ENCODE measurements at places on chromosomes 7 and 10.
A peak's percentile ranks its signal among the peaks of the same experiment; 100 is the strongest.

- DNase-seq: no peak
Measured at GRCh38 chr10:130049987-130050386, 60.6 kb downstream of the C10orf143 start.

DNA sequence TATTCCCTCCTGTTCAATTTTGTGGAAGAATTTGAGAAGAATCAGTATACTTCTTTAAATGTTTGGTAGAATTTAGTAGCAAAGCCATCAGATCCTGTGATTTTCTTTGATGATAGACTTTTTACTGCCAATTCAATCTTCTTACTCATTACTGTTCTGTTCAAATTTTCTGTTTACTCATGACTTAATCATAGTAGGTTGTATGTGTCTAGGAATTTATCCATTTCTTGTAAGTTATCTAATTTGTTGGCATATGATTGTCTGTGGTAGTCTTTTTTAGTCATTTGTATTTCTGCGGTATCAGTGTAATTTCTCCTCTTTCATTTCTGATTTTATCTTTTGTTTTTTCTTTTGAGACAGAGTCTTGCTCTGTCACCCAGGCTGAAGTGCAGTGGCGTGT is 87.4 kb downstream of the CCDC3 start:
- no peak for DNase-seq

GRCh38 chr10:42783181-42783549 is 570 bp downstream of the BMS1 start:
- DNase-seq: peak; percentile 72

- DNase-seq: peak; percentile 5
Measured at GRCh38 chr7:108311446-108312168, 144.6 kb downstream of the NRCAM start.

DNA sequence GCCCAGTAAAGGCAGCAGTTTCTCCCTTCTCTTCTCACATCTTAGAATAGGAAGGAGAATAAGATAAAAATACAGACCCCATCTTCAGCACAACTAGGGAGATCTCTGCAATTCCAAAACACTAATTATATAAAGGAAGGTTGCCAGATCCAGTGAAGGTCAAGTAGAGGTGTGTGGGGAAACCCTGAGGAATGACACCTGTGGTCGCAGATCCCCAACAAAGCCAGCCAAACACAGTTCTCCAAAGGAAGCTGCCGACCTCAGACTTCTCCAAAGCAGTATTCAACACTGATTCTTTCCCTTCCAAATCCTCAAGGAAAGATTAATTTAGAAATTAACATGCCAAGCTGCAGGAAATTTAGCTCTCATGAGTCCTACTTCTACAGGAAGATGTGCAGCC is 62.9 kb upstream of the OIT3 start:
- DNase-seq: no peak

- peak; percentile 63 for DNase-seq
Measured at GRCh38 chr10:50604049-50604640, 19.6 kb downstream of the SGMS1 start.

DNA sequence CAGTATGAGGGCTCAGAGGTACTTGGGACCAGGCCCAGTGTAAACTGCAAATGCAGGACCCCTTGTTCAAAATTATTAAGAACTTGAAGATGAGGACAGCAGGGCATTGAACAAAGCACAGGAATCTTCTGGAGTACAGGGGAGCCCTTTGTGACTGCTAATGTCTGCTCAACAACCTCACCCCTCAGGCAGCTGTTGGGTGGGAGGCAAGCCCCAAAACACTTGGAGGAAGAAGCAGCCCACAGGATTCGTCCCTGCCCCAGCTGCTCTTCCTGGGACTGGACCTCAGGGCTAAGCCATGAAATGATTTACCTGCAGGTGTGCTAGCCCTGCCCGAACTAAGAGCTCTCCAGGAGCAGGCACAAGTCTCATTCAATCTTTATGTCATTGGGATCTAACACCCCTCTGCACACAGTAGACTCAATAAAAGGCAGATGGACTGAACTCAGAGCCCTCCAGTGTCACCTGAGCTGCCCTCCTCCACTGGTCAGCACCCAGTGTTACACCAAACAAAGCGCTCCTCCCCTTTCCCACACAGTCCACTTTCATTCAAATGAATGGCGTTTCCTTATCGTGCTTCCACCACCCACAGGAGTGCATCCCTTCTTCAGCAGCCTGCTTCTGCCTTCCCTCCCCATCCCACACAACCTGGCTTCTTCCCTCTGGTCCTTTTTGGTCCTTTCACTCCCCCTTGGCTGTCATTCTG is 1.0 kb downstream of the TRPV5 start:
- no peak for DNase-seq

DNA sequence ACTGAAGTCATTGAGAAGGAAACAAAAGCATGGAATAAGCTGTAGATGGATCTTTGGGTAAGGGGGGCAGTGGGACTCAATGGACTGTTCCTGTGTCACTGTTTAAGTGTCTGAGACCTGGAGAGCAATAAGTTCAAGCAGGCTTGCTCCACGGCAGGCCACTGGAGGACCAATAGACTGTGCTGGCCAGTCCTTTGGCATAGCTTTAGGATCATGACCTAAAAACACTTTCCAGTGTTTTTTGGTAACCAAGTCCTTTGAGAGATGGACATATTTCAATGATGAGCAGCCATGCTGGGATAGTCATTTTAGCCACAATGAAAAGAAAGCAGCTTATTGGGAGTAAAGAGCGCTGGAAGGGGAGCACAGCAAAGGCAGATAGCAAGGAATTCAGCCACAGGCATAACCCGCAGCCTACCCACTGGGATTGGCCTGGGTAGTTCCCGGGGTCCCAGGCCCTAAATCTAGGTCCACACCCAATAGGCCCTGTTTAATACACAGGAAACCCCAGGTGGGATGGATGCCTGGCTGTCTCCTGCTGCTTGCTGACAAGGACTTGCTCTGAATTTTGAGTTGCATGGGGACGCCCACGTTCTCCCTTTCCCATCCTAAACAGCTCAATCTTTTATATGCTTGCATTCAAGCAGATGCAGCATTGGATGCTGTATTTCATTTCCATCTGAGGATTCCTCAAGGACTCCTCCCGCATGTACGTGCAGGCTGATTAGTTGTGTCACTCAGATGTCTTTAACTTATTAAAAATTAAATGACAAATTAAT is 727.2 kb downstream of the KCNMA1 start:
- DNase-seq: no peak

- no peak for DNase-seq
Measured at GRCh38 chr7:135186841-135187253, 16.3 kb upstream of the CYREN start.

DNA sequence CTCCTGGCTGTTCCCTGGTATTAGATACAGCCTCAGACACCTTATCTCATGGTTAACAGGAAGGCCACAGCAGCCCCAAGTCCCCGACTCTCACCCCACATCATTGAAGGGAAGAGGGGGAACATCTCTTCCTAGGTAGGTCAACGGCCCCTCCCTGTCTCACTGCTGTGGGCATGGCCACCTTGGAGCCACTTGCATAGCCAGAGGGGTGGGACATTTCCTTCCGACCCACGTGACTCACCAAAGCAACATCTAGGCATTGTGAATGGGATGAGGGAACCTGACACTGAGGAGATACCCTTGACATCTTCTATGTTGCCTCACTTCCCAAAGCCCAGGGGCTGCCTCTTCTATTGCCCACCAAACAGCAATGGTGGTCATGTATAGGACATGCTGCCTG is 68.5 kb upstream of the GPR26 start:
- DNase-seq: no peak

DNA sequence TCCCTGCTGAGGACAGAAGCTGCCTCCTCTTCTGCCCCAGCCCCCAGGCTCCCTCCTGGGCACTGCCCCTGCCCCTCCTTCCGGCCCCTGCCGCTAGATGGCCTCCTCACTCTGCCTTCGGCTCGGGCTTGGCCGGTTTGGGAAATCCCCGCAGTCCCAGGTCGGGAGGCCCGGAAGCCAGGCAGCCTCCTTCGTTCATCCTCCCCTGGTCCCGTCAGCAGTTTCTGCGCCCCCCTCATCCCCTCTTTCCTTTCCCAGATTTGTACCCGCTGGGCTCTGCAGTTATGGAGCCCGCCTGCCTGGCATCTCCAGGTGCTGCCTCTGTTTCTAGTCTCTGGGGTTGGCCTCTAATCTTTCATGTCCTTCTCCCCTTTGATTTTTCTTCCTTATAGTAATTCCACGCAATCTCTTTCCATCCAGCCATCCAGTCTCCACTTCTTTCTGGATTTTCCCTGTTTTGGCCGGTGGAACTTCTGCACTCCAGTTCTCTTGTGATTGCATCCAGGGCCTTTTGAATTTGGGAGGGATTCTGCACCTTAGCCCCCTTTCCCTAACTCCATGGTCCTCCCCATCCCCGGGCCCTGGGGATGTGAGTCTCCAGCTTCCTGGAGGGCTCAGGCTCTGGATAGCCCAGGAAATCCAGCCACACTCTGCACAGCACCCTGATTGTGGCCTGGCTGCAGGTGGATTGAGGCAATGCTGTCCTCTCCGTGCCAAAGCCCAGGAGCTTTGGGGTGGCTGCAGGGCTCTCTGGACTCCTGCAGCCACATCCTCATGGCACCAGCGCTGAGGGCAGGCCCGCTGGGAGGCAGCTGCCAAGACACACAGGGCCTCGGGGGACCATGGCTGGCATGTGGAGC is 3.3 kb upstream of the SHH start:
- DNase-seq: peak; percentile 35

DNA sequence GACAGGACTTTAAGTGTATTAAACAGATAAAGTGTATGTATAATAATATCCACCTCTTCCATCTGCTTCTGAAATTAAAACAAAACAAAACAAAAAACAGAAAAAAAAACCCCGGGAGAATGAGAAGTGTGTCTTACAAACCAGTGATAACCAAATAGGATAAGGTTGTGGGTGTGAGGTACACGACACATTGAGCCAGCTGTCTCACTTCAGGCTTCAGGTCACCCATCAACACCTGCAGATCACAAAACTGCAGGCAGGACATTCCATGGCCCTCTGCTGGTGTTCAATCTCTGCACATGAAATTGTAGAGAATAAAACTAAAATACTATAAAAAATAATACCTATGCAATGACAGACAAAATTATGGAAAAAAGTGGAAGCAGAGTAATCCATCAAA is 339.9 kb downstream of the SFMBT2 start:
- DNase-seq: no peak

DNA sequence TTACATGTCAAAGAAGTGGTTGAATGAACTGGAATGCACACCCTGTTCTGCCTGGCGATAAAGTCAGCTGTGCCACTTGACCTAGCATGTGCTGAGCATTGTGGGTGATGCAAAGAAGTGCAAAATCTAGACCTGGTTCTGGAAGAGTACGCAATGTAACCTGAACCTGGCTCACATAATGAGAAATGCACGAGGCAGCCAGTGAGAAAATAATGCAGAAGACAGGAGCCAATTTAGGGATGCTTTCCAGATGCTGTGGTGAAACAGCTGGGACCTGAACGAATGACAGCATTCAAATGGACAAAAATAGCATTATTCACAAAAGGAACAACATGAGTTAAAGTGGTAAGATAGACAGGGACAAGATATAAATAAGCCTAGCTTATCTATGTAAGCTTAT is 402.6 kb downstream of the SORCS1 start:
- no peak for DNase-seq

GRCh38 chr7:101161692-101162471 is 3.5 kb downstream of the VGF start:
- DNase-seq: no peak

DNA sequence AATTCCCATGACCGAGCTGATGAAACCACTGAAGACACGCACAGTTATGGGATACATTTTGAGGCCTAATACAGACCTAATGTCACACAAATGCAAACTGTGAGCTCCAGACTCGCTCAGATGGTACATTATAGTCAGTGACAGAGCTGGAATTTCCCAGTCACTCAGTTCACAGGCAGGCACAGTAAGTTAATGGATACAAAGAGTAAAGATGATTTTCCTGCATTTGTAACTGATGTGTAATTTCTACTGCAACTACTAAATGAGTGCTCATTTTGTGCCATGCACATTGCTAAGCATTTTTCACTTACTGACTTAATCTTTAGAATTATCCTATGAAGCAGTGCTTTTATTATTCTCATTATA is 56.5 kb downstream of the ENO4 start:
- DNase-seq: no peak

DNA sequence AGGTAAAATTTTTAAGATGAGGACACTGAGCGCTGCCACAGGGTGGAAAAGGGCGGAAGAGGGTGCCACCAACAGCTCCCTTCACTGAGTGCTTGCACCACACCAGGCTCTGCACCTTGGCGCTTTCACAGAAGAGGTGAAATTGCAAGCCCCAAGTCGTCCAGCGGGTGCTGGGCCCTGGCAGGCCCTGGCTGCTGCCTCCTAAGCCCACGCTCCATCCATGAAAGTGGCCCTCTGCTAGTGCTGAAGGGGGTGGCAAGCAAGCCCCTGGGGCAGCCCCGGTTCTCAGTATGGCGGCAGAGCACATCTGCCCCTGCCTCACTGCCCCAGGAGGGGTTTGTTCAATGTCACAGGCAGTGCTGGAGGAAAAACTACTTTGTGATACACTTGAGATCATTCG is 95.1 kb downstream of the SLIT1 start:
- no peak for DNase-seq

- peak; percentile 54 for DNase-seq
Measured at GRCh38 chr10:89279421-89279869, 22.4 kb upstream of the IFIT2 start.

Data from EH (cell line).